Bronchial epithelial cell (primary cell): ENCODE measurements at places on chromosomes 6 and 20.
A peak's percentile ranks its signal among the peaks of the same experiment; 100 is the strongest.

DNA sequence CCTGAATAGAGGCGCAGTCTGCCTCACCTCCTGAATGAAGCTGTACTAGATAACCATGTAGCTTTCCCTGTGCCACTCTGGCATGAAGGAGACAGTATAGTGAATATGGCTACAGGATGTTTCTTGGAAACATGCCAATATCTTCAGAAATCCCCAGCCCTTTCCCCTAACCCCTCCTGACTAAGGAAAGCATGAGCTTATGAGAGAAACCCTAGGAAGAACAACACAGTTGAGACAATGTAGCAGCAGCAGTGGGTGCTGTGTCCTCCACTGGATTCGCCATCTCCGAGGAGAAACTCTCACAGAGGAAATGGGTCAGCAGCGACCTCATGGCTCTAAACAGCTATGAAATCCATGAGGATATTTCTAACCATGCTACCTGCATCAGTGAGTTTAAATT is 6.7 kb downstream of the HLA-DQA1 start:
- no peak for DNase-seq

DNA sequence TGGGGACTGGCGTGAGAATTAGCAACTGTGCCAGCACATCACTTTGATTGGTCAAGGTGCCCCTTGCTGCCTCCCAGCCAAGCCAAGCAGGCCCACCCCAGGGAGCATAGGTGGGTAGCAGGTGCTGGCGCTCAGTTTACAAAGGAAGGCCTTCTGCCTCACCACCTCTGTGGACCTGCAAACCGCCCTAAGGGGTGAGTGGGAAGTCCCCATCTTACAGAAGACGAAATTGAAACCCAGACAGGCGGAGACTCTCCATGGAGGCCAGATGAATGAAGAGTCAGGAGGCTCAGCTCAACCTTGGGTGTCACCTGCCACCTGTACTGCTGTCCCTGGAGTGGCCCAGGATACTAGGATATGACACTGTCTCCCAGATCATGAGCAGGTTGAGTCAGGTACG is 21.5 kb upstream of the MAS1L start:
- DNase-seq, result no peak

- no peak for DNase-seq
Measured at GRCh38 chr6:35804996-35805736, at the start of gene LHFPL5. Gene LHFPL5, plus strand, starts transcription at chr6:35805352. Its CDS starts 319 bp downstream, at chr6:35805671.

DNA sequence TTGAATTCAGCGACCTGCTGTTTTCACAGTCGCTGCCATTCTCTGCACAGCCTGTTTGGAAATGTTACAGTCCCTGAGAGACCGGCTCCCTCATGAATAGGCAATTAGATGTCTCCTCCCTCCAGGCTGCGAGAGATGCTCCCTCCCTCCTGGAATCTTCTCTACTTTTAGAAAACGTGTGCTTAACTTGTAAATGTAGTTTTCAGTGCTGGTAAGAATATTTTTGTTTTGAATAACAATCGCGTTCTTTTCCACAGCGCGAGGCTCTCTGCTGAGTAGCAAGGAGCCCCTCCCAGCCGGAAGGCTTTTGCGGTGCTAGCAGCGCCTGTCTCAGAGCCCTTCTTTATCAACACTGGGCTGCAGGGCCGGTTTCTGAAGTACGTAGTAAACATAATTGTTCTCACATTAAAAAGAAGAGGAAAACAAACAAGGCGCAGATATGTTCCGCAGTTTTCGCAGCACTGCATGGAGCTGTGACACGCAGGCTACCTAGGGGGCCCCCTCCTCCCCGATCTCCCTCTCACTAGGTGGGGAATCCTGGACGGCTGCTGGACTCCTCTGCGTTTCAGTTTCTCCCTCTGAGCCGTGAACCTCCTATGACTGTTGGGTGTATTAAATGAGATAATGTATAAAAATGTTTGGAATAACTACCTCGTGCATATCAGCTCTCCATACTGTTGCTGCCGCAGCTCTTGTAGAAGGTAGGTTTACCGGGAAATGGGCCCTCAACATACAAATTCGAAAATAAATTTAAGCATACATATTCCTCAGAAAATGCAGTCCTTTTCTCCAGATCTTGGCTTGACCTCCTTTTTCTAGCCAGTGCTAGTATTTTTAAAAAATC is 79.0 kb upstream of the SPACA1 start:
- peak; percentile 19 for DNase-seq

DNA sequence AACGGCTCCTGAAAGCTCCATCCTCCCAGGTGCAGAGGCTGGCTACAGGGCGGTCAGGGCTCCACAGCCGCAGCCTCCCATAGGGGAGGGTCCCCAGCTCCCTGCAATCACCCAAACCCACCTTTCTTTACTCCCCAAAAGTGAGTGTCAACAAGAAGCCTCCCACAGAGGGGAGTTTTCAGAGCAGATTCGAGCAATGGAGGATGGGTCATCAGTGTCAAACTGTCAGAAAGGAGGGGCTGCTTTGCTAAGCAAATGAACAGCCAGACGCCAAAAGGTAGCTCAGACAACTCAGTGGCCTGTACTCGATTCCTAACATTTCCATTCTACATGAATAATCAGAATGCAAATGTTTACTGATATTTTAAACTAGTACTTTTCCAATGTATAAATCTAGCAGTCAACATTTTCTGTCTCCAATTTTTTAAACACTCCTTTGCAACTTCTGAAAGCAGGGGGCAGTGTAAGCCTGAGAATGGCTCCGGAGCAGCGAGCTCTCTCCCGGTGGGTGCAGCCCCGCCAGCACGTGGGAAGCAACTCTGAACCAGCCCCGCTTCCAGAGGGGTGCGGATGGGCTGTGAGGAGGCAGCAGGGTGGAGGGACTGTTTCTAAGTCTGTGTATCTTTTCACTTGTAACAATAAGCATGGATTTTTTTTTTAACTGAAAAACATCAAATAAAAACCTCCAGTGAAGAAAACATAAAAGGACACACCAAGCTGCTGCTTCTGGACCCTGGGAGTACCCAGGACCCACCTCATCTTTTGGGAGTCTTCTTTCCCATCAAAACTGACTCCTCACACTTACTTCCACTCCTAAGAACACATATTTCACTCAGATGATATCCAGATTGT is 54.9 kb downstream of the TAF4 start:
- peak; percentile 35 for DNase-seq

DNA sequence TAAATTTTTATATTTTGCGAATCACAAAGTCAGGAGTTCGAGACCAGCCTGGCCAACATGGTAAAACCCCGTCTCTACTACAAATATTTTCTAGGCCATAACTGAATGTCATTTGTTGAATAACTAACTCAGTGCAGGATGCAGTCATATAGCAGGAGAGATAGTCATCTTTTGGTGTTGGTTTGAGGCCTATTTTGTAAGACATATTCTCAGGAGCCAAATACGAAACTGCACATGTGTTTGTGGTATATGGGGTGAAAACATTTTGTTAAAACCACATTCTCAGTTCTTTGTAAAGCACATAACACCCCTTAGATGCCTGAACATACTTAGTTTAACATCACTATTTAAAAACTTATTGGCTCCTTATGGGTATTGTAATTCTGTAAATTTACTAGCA is 4.7 kb upstream of the ENPP5 start:
- no peak for DNase-seq

GRCh38 chr6:92762443-92763273 is 656.7 kb downstream of the EPHA7 start:
- peak; percentile 89 for DNase-seq

- DNase-seq, result no peak
Measured at GRCh38 chr20:53524589-53525312, 68.9 kb downstream of the ZNF217 start.

GRCh38 chr6:131173680-131174079 is 38.4 kb downstream of the AKAP7 start:
- no peak for DNase-seq

DNA sequence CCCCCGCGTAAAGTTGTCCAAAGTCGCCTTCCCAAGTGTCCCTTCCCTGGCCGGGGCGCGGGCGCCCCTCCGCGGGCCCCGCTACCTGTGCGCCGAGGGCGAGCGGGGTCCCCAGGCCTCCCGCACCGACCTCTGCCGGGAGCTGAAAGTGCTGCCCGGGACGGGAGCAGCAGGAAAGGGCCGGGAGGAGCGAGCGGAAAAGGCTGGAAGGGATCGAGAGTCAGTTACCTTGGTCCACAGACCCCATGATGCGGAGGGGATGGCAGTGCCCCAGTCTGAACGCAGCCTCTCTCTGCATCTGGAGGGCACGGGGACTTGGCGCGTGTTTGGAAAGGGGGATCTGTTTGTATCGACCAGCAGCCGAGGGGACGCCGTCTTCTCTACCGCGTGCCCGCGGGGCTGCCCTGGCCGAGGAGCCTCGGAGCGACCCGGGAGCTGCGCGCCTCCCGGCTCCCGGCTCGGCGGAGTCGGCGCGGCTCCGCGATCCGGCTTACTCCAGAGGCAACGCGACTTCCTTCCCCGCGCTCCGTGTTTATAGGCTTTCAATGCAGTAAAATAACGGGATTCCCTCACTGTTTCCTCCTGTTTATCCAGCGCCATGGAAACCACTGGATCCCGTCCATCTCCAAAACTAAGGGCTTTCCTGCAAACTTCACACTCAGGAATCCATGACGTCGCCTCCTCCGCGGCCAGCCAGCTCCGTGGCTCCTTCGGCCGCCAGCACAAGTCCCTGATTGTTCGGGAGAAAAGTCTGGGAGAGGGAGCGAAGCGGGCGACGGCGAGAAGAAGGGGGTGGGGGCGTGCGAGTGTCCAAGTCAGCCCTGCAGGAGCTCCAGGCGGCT is 20.0 kb upstream of the NFATC2 start:
- DNase-seq, result peak; percentile 71

- no peak for DNase-seq
Measured at GRCh38 chr20:37095108-37095598, 644 bp downstream of the RBL1 start.

DNA sequence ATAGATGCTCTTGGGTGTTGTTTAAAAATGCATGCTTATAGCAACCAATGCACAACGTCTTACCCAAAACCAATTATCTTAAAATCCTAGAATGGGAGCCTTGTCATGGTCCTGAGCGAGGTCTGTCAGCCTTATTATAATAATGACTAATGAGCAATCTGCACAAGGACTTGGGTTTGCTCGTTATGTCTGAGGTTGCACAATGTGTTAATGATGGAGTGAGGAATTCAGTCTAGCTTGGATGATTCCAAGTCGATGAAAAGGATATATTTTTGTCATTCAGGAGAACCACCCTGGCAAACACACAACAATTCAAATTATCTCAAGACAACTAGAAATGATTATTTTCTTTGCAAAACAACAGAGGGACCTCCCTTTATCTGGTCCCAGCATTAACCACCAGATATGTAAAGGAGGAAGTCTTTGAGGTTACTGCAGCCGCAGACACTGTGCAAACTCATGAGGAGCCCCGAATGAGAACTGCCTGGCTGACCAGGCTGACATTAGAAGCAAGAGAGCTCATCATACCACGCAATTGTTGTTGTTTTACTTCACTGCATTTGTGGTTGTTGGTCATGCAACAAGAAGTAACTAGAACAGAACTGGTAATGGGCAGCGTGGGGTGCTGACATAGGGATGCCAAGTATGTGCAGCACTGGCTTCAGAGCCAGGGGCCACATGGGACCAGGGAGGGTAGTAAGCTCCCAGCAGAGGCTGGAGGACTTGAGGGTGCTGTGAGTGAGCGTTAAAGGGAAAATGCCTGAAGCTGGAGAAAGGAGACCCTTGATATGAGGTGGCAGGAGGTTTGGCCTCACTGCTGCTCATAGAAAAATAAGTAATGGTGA is 488.3 kb downstream of the CDH26 start:
- no peak for DNase-seq

DNA sequence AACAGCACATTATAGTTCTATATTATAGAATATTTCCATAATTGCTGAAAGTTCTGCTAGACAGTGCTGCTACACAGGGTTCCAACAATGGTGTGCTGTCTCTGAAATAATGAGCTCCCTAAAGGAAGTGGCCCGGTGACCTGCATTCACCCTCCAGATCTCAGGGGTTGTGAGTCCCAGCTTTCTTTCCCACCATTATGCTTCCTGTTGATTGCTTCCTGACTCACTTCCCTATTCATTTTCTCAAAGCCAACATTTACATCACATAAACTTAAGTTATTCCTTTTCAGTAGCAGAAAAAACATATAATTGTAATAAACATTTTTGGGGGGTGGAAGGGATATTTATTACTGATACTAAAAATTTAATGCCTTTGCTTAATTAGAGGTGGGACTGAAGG is 12.9 kb upstream of the CCN6 start:
- DNase-seq, result no peak

DNA sequence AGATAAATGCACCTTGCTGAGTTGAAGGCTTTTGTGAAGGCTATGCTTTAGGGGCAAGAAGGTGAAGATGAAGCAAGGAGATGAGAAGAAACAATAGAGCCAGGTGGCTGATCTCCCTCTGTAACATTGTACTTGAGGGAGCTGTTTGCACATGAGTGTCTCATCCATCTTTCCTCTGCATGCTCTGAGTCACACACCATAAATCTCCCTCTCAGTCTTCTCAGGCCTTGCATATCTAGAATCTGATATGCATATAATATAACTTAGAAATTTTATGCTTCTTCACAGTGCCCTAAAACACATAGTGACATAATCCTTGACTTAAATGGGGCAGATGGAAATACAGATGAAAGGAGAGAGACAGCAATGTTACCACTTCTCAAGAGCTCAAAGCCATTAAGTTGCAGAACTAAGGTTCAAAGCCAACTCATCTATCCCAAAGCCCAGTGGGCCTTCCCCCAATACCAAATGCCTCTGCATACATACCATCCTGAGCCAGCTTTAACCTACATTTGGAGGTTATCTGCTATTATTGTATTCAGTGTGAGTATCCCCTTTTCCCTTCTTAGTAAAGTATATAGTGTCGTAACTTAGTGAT is 62.4 kb upstream of the STXBP5 start:
- DNase-seq, result peak; percentile 72

DNA sequence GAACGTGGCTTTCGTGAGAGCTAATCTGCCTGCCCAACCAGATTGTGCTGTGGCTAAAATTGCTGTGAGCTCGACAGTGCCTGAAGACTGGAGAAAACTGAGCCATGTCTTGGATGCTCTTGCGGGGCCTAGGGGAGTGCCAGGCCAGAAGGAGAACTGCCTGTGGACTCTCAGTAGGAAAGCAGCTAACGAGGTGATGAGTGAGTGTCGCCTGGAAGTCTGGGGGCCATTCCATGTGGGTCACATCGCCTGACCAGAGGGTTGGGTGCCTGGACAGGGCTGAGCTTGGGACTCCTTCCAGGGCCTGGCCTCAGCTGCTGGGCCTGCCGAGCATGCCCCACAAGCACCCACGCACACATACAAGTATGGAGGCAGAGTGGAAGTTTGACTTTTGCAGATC is 166.5 kb downstream of the VEGFA start:
- DNase-seq, result no peak

GRCh38 chr6:35919085-35919826 is 1.6 kb downstream of the SRPK1 start:
- DNase-seq, result peak; percentile 89

DNA sequence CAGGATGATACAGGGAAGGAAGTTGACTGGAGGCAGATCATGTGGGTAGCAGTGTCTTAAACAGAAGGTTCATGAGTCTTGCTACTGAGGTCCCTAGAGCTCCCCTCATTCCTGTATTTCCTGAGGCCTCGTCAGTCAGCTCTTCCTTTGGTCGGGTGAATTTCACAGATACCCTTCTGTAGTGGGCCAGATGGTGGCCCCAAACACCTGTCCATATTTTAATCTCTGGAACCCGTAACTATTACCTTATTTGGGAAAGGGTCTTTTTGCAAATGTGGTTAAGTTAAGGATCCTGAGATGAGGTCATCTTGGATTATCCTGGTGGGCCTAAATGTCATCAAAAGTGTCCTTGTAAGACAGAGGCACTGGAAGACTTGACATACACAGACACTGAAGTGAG is 9.6 kb downstream of the KCNS1 start:
- no peak for DNase-seq
